ENCODE measurements at places on chromosomes 16 and 17.

DNA sequence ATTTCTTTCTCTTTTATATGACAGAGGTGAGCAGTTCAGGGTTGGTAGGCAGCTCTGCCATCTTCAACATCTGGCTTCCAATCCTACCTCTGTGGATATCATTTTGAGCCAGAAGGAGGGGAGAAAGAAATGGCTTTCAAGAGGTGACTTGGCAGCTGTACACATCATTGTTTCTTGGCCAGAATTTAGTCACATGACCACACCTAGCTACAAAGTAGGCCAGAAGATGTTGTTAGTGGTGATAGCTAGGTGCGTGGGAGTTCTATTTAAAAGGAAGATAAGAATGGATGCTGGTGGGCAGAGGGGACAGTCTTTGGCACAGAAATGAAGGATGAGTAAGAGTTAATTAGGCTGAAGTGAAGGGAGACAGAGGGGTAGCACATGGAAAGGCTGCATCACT lies 29.2 kb upstream of the MPHOSPH6 start:
- no peak for DNase-seq

GRCh38 chr16:23125277-23125676 lies 24.0 kb downstream of the USP31 start:
- DNase-seq = no peak

DNA sequence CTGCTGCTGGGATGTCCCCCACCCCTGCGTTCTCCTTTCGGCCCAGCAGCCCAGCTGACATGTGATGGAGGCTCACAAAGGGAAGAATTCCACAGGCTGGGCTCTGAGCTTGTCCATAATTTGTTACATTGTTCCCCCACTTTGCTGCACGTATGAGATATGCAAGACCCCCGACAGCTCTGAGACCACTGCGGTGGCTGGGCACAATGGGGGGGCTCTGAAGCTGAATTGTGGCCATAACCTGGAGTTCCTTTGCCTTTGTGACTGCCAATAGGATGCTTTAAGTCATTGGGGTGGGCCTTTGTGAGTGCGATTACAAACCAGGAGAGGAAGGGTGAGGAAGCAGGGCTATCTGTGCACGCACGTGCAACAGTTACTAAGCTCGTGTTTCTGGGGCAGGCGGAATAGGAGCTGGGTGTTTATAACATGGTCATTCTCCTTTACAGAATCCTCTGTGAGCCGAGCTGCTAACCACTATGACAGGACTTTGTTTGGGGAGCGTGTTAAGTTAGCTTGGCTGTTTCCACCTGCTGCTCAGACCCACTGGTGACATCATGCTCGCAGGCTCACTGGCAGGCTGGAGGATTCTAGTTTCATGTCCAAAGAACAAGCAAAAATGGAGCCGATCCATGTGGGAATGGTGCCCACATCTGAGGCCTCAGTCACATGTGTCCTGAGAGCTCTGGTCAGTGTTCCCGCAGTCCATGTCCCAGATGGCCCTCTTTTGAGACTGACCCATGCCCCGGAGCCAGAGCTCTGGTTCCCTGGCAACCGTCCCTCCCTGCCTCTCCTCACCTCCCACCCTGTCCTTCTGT lies 208.3 kb upstream of the SALL1 start:
- no peak for DNase-seq

- DNase-seq = no peak
Observed at GRCh38 chr17:42402117-42402516, 13.9 kb upstream of the STAT3 start.

DNA sequence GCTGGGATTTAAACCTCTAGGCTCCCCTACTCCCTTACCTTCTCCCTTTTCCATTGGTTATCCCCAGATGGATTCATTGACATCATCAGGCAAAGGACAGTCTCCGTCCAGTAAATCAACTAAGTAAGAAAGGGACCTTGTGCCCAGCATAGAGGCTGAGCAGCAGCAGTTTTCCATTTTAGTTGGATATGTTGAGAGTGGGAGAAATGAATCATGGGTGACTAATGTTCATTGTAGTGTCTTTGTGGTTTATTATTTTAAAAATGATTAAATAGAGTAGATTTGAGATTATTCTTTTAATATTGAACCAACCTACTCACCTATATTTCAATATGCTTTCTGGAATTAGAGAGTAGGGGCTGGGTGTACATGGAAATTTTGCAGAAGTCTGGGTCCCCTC lies 99.4 kb upstream of the CACNG3 start:
- DNase-seq = no peak

GRCh38 chr17:82913304-82914043 lies 73.7 kb upstream of the ZNF750 start:
- DNase-seq = no peak

DNA sequence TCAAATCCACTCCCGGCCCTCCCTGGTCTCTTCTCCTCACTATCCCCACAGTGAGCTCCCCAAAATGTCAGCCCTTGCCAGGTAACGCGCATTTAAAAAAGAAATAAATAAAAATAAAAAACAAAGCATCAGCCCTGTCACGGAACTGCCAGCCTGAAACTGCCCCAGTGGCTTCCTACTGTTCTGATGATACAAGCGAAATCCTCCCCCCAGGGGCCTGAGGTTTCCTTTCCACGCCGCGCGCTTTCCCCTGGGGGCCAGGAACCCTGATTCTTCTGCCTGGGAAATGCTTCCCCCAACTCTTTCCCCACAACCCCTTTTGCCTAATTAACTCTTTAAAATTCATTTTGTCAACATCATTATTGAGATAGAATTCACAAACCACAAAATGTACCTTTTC lies 12.2 kb upstream of the RPH3AL start:
- no peak for DNase-seq

GRCh38 chr16:50160495-50161164 lies 7.5 kb downstream of the TENT4B start:
- DNase-seq = no peak

Measured in NCI-H1092 (cell line).